ENCODE measurements at places on chromosomes 7 and 10.

DNA sequence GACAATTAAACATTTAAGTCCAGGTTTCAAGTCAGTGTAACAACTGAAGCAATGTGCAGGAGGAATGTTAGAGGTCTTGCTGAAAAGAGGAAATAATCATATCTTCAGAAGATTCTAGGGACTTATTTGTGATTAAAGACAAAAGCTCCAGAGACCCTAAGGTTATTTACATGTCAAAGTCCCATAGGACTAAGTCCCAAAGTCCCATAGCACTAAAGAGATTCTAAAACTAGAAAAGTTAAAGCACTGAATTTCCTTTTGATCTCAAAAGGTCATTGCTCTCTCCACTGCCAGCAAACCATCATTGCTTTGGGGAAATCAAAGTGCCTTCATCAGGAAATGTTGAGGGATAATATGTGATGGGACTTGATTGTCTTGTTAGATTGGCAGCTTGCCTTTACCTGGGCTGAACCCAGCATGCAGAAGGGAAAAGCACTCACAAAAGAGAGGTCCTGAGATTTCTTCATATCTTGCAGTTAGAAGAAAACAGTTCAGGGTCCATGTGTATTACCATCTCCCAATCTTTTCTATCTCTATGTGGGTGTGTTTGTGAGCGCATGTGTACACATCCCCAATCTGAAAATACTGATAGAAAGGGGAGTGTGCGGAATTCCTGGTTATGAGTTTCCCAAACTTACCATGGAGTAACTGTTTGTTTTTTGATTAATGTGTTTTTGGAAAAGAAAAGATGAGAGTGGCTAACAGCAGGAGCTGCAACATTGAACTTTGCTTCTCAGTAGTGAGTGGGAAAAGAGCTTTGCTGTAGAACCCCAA is 21.8 kb downstream of the NUDT13 start:
- no peak for DNase-seq

DNA sequence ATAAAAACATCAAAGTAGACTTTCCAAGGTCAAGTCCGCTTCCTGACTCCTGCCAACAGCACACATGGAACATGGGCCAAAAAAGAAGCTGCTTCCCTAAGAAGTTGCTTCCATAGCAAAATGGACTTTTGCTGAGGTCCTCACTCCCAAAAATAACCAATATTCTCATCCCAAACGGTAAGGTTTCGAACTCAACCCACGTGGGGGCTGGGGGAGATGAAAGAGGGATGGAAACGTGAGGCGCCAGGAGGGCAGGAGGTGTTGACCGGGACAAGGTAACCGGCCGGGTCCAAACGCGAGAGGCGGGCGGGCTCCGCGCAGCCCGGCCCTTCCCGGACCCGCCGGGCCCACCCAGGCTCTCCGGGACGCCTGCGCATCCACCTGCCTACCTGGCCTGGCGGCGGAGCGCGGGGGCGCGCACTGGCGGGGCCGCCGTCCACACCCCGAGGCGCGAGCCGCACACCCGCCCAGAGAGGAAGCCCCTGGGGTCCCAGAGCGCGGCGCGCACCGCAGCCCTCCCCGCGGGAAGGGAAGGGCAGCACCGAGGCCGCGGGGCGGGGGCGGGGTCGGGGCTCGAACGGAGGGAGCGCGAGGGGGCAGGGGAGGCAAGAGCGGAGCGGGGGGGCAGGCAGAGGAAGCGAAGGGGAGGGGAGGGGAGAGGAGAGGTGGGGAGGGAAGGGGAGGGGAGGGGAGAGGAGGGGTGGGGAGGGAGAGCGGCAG is 742 bp downstream of the LMBR1 start:
- DNase-seq = peak; percentile 41

GRCh38 chr10:101607124-101607523 is 19.0 kb downstream of the DPCD start:
- DNase-seq = peak; percentile 9

DNA sequence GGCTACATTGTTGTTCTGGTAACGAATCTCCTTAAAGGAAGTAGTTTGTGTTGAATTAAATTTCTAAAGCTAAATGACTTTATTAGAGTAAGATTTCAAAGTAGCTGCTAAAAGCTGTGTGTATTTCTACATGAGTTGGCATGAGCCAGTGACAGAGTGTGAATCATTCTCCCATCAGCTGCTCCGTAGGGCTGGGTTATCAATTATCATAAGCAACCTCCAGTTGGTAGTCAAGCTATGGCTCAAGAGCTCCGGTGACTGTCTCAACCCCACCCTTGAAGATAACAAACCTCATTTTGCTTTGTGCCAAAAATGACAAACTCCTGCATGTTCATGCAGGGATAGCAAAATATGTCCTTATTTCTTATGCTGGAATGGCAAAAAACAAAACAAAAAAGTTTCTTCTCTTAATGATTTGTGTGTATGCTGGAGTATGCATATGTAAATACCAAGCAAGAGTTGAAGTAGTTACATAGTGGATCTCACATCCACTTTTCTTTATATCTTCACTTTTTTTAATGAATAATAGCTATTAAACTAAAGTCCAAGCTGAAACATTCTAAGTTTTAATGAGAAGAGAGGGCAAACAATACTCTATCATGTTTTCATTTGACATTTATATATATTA is 249.4 kb downstream of the CACNA2D1 start:
- peak; percentile 7 for DNase-seq

DNA sequence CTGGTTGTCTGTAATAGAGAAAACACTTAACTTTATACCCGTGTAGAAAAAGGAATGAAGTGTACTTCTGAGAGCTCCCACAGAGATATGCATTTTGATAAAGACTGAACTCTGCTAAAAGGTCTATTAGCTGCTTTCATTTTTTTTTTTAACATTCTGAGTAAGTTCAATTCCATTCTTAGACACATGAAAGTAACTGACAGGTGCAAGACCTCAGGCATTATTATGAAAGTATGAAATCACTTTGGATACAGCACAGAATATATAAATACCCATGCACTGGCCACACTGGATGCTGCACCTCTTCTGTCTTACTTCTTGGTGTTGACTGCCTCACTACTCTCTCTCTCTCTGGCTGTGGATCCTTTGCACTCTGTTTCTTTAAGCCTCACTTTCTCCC is 46.2 kb downstream of the VWDE start:
- DNase-seq = no peak

DNA sequence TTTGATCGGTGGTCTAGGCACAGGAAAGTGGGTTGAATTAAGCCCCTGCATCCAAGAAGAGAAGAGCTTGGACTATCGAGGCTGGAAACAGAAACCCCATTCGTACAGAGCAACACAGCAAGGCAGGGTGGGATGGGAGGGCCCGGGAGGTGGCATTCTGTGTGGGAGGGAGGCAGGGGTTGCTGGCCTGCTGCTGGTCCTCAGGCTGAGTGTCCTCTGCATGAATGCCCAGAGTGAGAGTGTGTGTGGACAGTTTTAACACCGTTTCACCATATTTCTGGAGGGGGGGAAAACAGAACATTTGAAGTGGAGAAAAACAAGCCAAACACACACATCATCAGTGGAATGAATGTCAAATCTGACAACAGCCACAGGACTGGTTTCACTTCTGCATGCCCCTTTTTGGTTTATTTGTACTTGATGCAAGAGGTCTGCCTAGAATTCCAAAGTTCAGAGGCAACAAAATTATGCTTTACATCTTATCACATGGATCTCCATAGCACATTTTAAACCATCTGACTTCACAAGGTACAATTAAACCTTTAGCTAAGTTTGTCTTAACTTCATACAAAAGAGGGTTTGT is 11.1 kb upstream of the ENO4 start:
- DNase-seq = no peak

DNA sequence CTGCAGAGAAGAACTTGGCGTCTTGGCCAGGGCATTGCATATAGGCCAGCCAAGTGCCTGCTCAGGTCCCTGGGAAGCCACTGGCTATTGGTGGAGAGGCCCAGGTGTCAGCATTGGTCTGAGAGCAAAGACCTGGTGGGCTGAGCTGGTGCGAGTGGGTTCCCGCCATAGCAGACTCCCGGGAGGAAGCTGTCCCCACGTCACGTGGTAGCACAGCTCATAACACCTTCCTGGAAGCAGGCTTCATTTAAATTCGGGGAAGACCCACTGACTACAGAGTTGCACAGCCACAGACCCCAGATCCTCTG is 130.5 kb downstream of the WDR37 start:
- DNase-seq = no peak

DNA sequence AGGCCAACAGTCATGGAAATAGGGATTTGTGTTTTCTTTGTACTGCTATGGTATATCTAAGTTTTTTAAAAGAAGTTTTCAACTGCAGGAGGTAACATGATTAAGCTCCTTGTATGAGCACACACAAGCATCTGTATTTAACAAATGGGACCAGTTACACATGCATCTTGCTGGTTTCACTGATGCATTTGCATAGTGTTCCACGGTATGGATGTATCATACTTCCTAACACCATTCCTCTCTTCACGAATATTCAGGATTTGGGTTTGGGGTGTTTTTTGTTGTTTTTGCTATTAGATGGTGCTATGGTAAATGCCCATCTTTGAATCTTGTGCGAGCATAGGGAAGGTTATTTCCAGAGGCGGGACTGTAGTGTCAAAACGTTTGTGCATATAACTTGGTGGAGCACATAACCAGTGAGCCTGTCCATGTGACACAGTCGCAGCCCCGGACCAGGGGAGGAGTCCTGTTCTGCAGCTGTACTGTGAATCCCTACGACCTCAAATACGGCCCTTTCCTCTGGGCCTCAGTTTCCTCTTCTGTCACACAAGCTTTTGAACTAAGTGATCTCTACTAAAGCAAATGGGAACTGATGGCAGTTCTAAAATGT is 1.9 kb downstream of the H2BK1 start:
- DNase-seq = no peak

DNA sequence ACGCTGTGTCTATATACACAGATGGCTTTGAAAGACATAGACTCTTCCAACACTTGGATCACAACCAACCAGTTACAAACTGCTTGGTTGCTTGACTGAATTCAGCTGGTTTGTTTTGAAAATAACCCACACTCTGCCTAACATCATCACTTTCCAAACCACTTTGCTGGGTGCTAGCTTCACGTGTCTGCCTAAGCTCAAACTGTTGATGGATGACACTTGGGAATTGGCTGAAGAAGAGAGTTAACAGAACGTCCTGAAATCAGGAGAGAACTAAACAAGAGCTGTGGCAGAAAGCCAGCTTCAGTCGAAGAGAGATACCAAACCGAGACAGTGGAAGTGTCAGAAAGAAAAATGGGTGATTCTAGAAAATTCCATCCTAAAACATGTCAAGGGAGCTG is 420.8 kb upstream of the AUTS2 start:
- DNase-seq = no peak

DNA sequence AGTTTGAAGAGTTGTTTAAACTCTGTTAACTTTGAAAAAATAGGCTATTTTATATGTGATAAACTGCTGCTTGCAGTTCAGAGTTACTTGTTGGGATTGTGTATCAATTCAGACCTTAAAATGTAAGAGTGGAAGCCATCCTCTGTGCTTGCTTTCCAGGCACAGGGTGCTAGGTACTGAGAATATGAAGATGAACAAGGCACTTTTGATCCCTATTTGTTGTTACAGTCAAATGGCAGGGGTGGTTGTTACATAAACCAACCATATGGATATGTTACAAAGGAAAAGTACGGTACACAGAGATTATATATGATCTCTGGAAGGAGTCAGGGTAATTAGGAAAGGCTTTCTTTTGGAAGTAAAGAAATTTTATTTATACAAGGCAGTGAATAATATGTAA is 63.8 kb downstream of the REEP3 start:
- no peak for DNase-seq

DNA sequence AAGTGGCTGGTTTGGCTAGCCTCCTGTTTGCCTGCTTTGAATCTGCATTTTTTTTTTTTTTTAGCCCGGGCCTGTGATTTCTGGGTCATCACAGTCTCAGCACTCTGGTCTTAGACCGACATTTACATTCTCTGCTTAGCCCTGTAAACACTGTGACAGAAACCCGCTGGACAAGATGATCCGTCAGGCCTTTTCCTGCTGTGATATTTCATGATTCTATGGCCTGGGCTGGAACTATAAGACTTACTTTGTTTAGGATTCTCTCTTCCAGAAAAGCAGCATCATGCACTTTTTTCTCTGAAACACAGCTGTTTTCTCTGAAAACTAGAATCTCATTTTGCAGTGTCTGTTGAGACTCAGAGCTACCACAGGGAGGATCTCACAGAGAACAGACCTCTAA is 705.5 kb downstream of the GRID1 start:
- DNase-seq = no peak

DNA sequence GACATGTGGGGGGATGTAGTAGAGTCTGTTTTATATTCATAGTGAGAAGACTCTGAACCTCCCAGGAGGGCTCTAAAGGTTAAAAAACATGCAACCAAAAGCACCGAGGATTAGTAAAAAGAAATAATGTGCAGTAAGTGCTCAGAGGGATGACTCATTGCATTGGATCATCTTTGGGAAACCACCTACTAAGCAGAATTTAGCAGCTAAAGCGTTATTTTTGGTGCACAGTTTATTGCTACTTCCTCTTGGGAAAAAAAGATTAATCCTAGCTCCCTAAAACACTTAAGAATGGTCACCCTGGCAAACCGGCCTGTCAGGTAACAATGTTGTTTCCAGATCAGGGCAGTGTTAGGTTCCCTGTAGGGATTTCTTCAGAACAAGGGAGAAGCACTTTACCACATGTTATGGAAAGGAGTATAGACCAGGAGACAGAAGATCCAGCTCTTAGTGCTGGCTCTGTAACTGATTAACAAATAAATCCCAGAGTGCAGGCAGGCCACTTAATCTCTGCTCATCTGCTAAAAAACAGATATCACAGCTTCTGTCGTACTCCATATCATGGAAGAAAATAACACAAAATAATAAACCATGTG is 44.8 kb upstream of the FAM133B start:
- DNase-seq = peak; percentile 82

- no peak for DNase-seq
These were observed 11.5 kb downstream of the FAM131B start for GRCh38 chr7:143351060-143351459.

DNA sequence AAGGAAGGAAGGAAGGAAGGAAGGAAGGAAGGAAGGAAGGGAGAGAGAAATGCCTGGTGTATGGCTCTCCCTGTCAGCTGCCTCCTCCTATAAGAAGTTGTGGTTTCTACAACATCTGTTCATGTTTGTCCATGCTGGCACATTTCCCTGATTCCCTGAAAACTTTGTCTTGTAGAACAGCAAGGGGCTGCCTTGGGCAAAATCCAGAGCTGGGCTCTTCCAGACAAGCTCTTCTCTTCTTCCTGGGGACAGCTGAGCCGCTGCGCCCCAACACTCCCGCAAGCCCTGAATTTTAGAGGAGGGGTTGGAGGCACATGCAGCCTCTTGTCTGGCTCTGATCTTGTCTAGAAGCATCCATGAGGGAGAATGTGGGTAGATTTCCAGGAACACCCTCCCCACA is 282.0 kb upstream of the ADARB2 start:
- DNase-seq = no peak

- no peak for DNase-seq
These were observed 42.2 kb upstream of the OPALIN start for GRCh38 chr10:96401036-96401435.

DNA sequence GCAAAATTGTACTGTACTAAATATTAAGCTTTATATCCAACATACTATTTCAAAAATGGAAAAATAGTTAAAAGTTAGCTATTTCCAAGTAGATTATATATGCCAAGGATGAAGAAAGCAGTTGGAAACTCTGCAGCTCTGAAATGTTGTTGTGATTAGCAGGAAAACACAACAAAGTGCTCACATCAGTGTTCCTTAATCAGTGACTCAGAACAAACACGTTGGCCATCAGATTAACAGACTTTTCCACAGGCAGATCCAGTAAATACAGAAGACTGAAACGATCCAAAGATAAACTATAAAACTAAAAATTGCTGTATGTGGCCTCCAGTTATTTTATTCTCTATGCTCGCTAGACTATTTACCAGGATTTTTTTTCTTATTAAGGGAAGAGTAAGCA is 99.6 kb upstream of the SEMA3D start:
- no peak for DNase-seq

Data from dermis blood vessel endothelial cell (primary cell).